ENCODE measurements at places on chromosomes 1 and 21.

GRCh38 chr21:27292783-27293182 is 325.9 kb upstream of the ADAMTS5 start:
- DNase-seq, result no peak

- no peak for DNase-seq
These were observed 14.0 kb downstream of the NAV1 start for GRCh38 chr1:201552941-201553351.

DNA sequence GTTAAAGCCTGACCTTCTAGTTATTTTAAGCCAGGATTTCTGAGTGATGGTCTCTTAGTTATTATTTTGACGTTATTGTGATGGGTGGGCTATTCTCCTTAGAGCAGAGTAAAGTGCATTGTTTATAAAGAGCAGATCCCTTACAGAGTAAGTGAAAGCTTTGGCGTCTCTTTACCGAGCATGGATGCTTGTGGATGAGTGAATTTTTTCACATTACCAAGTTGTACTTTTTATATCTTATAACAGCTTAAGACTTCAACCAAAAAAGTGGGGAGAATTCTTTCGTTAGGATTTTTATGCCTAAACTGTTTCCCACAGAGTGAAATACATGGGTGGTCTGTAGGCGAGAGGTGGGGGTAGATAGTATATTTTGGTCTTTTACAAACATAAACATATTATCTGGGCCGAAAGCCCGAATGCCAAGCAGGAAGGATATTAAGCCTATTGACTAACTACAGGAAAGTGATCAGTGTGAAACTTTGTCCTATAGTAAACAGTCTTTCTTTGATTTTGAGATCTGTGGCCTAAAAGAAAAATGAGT is 279.1 kb upstream of the C1orf105 start:
- no peak for DNase-seq

DNA sequence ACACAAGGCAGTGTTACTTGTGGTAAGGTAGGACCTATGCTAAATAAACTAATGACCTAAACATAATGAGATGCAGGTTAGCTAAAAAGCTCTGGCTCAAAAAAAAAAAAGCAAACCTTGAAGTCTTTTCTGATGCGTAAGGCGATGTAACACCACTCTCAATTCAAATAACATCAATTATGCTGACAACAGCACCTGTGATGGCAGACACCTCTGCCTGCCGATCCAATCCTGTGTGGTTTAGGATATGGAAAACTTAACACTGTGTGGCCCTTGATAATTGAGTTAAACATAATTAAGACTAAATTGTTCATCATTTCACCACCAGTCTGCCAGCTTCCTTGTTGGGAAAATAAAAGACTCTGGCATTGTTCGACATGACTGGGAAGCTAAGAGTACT is 9.1 kb downstream of the RPAP2 start:
- DNase-seq, result no peak

DNA sequence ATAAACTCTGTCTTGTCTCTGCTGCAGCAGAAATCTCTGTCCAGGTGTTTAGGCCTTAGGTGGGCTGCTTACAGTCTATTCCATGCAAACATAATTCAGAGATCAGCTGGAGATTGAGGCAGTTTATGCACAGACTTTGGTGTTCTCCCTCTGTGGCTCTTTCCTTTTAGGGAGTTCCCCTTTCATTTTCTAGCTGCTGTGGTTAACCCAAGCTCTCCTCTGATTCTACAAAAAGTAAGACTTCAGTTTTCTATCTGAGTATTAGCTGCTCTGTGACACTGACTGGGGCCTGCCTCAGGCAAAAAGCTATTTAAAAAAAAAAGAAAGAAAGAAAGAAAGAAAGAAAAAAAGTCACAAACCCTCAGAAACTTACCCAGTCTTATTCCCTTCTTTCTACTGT is 211.1 kb downstream of the CAMTA1 start:
- no peak for DNase-seq

DNA sequence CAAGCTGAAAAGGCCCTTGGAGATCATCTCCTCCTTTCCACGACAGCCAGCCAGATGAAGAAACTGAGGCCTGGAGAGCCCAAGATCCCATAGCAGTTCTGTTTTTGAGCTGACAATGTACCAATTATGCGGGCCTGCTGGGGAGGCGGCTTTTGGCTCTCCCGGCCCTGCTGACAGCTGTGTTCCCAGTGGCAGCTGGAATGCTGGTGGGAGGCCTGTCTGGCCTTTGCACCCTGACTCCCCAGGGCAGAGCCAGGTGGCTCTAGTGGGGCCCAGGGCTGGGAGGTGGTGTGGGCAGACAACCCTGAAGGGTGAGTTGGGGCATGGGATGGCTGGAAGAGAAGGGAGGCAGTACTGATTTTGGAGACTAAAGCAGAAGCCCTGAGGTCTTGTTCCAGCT is 30.7 kb upstream of the WASF2 start:
- no peak for DNase-seq

- DNase-seq, result no peak
These were observed 42.6 kb downstream of the EYA3 start for GRCh38 chr1:28045777-28046176.

- peak; percentile 57 for DNase-seq
These were observed 52.4 kb upstream of the GPR157 start for GRCh38 chr1:9181176-9181906.

DNA sequence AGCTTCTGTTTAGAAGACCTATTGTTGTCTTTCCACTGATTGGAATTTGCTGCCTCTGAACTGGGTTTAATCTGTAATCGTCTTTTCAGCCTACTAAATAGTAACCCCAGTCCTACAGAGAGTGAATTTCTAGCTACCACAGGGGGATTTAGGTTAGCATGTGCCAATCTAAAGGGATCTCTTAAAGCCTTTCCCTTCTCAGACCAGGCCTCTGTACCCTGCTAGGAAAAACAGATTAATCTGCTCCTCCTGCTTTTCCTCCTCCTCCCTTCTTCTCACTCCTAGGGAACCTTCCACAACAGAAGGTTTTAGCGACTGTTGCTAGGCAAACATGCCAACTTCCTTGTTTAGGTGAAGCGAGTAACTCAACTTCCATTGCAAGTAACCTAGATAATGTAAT is 1.3 kb upstream of the RC3H1 start:
- no peak for DNase-seq

- DNase-seq, result peak; percentile 89
These were observed 10.8 kb upstream of the TIAM1 start for GRCh38 chr21:31354604-31355443.

GRCh38 chr1:200867018-200867811 is 5.6 kb upstream of the GPR25 start:
- no peak for DNase-seq

DNA sequence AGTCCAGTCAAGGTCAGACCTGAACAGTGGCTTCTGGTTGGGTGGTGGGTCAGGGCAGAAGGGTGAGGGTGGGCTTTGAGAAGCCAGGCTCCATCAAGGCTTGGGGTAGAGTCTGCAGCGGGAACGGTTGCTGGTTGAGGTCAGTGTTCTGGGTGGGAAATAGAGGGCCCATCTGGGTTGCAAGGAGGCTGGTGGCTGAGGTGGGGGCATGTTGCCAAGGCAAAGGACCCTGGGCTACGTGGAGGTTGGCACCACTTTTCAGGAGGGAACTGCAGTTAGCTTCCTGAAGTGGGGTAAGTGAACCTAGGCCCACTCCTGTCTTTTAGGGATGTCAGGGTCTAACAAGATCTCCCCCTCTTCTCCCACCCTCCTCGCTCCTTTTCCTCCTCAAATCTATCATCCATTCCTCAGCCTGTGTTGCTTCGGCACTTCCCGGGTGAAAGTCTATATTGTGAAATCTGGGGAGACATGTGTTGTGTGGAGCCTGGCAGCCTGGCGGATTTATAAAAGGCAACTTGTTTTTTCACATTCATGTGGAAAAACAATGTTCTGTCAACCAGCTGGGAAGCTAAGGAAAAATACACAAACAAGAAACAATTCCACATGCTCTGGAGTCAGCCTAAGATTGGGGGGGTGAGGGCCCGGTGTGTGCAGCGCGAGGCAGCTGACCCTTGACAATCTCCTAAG is 1.5 kb downstream of the IL22RA1 start:
- no peak for DNase-seq

GRCh38 chr1:9559673-9560072 is 20.4 kb downstream of the SLC25A33 start:
- DNase-seq, result peak; percentile 29

DNA sequence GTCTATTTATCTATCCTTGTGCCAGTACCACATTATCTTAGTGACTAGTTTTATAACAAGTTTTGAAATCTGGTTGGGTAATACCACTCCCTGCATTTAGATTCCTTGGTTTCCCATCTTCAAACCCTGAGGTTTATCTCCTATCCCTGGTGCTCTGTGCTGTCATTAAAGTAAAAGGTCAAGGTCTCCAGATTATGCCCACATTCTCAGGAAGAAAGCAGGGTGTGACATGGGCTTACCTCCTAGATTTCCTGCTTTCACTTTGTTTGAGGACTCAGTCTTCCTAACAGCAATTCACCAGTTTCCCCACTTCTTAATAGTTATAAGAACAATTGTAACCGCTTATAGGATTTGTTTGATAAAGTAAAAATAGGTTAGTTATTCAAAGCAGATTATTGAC is 86.0 kb downstream of the CACHD1 start:
- no peak for DNase-seq

DNA sequence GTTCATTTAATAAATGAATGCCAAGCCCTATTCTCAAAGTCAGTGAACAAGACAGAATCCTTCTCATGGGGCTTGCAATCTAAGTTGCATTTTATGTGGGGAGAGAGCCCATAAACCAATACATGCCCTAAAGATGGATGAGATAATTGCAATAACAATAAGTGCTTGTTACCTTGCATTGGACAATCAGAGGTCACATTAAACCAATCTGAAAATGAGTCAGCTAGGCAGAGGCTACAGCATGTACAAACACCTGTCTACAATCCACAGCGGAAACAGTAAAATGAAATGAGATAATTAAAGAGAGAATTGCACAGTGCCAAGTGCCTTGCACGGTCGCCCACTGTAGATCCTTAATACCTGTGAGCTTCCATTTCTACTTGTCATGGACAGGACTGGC is 7.4 kb upstream of the IGFN1 start:
- DNase-seq, result no peak

GRCh38 chr1:37449936-37450335 is 24.4 kb upstream of the ZC3H12A start:
- DNase-seq, result peak; percentile 64

- no peak for DNase-seq
These were observed 18.6 kb upstream of the TTC34 start for GRCh38 chr1:2819831-2820730.

- peak; percentile 80 for DNase-seq
These were observed 178.8 kb downstream of the ETS2 start for GRCh38 chr21:38984568-38984967.

DNA sequence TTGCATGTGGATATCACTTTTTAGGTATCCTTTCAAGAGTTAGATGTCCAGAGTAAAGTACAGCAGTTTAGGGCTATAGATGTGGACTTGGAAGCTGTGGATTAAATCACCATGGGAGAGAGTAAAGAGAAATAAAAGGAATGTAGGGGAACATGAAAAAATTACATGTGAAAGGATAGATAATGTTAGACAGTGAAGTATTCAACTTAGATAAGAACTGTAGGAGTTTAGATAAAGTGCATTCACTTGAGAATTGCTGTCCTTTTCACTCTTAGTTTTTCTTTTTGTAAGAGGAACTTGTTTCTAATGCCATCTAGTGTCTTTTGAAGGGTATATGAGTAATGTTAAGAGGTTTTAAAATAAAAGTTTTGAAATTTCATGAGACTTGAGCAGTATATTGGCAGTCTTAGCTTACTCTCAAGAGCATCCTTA is 40.1 kb downstream of the MAST2 start:
- DNase-seq, result no peak

DNA sequence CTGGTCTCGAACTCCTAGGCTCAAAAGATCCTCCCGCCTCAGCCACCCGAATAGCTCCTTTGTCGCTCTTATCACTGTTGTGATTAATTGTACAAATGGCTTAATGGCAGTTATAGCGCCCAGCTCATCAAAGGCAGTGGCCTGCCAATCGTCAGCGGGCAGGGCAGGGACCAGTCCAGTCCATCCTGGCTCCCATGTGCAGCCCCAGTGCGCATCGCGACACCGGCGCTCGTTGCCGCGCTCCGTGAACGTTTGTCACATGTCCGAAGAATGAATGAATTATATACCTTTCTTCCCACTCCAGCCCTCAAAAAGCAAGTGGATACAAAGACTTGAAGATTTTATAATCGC is 18.4 kb downstream of the MTX1 start:
- DNase-seq, result no peak

DNA sequence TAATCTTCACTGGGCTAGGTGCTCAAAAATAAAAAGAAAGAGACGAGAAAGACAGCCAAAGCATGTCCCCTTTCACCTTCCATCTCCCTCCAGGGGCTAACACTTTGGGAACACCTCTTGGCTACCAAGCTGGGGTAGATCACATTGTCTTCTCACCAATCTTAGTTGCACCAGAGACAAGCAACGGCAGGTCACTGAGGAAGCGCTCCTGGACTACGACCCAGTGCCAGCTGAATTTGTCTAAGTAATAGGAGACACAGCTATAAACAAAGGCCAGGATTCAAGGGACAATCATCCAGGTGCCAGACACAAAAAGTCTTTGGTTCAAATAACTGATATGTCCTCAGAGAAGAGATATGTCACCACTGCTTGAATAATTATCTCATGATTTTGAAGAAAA is 100.4 kb downstream of the SLC45A1 start:
- DNase-seq, result no peak

DNA sequence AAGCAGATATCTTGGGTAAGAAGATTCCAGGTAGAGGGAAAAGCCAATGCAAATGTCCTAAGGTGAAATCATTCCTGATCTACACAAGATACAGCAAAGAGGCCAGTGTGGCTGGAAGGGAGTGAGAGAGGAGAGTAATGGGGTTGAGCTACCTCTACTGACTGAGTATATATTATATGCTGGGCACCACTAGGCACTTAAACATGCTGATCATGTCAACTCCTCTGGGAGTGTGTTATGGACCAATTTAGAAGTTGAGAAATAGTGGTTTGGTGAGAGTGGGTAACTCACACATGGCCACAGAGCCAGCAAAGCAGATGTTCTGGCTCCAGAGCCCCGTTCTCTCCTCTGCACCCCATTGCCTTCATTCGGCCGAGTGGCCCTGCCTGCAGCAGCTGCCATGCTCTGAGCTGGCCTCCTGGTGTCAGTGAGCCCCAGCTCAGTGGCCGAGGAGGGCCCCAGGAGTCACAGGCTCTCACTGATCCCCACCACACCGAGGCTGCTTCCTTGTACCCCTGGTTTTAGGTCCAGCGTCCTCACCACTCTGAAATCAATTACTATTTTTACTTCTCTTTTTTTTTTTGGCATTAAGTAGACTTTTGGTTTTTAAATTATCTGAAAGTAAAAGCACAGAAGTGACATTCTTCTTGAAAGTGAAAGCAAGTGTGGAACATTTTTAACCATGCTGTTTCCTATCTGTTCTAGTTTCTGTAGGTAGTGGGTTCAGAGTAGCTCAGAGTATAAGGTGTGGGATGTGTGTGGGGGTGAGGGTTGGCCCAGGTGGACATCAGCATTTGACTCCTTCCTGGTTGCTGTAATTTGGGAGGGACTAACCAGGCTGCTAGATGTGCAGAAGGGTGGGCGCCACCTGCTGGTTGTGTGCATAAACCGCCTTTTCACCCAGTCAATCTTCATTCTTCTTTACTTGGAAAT is 45.8 kb upstream of the CRNN start:
- DNase-seq, result peak; percentile 65

Measured in DND-41 (cell line).